ENCODE measurements at places on chromosomes 5 and 9.

GRCh38 chr9:7210854-7211637 is 453.3 kb downstream of the KDM4C start:
- peak; percentile 27 for DNase-seq

GRCh38 chr5:6674886-6675285 is 38.3 kb upstream of the TENT4A start:
- DNase-seq, result no peak

GRCh38 chr9:77773381-77773780 is 125.3 kb upstream of the GNA14 start:
- DNase-seq, result no peak

DNA sequence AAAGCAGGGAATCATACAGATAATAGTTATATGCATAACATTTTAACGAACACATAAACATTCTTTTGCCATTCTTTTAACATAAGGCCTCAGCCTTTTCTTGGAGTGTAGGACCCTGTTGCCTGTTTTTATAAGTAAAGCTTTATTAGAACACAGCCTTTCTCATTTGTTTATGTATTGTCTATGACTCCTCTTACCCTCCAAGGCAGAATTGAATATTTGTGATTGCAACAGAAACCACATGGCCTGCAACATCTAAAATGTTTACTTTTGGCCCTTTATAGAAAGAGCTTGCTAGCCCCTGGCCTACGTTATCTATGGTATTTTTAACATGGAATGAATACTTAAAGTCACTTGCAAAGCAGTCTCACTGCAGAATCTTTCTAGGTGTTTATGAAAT is 2.6 kb downstream of the SLC31A1 start:
- DNase-seq, result no peak

DNA sequence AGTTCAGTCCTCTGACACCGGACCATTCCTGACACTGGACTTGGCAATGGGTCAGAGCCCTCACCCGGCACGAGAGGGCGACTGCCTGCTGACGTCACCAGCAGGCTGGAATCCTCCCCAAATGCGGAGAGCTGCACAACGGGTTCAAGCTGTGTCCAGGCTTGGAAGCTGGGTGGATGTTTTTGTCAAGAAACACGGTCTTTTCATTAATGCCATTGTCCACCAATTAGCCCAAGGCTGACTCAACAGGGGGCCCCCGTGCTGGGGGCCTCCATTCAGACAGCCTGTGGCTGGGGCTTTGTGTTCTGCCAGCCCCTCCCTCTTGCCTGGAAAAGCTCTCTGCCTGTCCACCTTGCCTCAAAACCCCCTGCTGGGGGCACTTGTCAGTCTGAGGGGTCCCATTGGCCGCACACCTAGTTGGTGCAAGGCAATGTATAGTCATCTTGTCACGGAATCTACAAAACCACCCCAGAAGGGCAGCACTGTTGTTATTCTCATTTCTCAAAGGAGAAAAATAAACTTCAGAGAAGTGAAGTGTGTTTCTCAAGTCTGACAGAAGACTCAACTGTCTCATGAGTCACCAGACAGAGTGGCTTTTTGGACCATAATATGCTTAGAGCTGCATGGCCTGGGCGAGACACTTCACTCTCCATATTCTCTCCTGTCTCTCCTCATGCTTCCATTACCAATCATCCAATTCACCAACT is 24.6 kb downstream of the NDUFA8 start:
- no peak for DNase-seq

GRCh38 chr9:33415501-33416038 is 13.2 kb upstream of the AQP7 start:
- no peak for DNase-seq

GRCh38 chr5:178461004-178461730 is 129.0 kb downstream of the COL23A1 start:
- DNase-seq, result no peak

DNA sequence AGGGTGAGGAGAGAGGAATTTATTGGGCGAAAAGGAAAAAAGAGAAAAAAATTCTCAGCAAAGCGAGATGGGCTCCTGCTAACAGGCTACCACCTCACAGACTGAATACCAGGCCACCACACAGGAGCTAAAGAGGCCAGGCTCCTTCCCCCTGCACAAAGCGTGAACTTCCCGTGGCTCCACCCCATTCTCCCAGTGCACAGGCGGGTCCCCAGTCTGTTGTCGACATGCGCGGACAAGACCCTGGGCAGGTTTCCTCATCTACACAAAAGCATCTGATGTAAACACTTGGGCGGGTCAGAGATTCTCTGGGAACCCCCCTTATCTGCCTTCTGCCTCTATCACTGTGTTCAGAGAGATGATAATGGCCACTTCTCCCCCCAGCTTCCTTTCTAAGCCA is 34.2 kb downstream of the IL31RA start:
- DNase-seq, result no peak

DNA sequence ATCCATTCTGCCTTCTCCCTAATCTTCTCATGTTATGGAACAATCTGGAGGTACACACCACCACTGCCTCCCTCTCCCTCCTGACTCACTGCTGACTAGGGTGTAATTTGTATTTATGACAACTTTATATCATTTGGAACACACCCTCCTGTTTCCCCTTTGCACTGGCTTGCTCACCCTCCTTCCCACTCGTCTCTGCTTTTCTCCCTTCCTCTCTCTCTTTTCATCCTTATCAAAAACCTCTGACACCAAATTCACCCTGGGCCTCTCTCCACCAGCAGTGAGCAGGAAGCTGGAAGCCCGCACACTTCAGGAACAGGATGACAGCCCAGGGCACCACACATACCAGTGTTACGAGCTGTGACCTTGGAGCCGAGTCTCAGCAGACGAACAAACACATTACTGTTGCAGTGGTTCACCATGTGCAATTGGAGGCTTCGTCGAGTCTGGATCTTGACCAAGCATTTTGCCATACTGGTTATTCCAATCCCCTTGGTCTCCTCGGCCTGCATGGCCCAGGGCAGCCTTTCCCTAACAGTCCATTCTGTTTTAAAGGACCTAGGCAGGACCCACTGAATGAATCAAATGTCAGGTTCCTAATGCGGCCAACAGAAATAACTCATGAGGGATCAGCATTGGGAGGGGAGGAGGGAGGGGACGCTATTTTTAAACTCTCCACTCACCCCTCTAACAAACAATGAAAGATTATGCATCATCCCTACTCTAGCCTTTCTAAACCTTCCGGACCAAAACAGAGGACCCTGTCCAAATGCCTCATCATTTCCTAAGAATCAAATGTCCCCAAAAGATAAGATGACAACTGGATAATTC is 203.9 kb upstream of the RASEF start:
- DNase-seq, result no peak

- no peak for DNase-seq
These were observed 28.7 kb downstream of the DYNC2I2 start for GRCh38 chr9:128627906-128628305.

DNA sequence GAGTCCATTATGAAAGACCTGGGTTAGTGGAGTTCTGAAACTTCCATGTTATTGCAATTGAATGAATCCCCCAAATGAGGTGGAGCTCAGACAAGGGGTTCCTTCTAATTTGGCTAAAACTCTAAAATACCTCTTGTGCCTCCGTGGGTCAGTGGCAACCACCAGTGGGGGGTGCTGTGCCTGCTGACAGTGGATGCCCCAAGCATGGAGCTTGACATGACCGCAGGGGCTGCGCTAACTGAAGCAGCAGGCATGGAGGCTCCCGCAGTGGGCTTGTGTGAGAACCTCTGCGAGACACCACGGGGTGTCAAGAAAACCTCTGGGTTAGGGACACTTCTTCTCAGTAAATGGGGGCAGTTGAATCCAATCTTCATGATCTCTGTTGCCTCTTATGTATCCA is 200.5 kb downstream of the DRD1 start:
- no peak for DNase-seq

- DNase-seq, result no peak
These were observed 35.6 kb upstream of the HAND1 start for GRCh38 chr5:154513669-154514084.

DNA sequence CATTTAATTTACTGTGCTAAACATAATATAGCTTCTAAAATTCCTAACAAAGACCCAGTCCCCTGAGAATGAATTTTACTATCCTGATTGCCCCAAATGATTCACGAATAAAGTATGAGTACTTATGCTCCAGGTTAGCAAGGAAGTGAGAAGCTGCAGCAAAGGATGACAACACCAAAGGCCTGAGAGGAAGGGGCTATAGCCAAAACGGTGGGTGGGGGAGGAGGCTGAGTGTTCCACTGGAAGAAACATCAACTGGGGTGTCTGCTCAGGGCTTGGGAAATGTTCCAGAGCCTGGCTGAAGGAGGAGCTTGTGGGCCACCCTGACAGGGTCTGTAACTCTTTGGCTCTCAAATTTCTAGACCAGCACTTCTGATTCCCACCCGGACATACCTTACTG is 157.3 kb downstream of the ADAMTS12 start:
- no peak for DNase-seq

GRCh38 chr5:104045987-104046386 is 483.4 kb upstream of the NUDT12 start:
- DNase-seq, result no peak

DNA sequence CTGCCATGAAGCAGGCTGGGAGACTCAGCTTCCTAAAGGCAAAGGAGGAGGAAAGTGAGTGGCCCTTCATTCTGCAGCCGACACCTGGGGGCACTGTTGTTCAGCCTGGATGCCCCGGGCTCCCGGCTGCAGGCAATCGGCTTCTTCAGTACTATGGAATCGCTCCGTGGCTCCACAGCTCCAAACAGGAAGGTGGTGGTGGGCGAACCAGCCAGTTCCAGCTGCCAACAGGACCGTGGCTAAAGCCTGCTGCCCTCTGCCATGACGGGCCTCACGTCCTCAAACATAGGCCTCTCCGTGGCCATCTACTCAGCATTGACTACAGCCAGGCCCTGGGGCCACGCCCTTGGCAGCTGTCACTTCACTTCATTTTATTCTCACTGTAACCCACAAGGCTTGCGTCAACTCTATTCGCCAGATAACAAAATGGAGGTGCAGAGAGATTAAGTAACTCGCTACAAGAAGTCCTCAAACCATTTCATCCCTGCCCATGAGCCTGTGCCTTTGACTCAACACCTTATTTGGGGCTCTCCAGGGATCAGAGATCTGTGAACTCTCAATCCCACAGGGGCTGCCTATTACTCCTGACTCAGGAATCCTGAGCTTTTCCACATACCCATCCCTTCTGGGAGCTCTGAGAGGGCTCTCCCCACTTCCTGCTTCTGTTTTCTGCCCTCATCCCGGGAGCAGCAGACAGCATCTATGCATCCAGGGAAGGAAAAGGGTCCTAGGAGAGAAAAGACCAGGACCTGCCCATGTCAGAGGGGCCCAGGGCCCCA is 38.0 kb downstream of the PAX5 start:
- no peak for DNase-seq

GRCh38 chr9:87766697-87767096 is 40.8 kb downstream of the CTSL start:
- DNase-seq, result no peak

- DNase-seq, result no peak
These were observed 27.2 kb downstream of the MAML1 start for GRCh38 chr5:179759581-179760551.

GRCh38 chr5:82164977-82165713 is 113.0 kb downstream of the RPS23 start:
- DNase-seq, result no peak

GRCh38 chr5:181042722-181043121 is 2.7 kb downstream of the BTNL9 start:
- DNase-seq, result no peak

- DNase-seq, result no peak
These were observed 28.1 kb downstream of the PPIP5K2 start for GRCh38 chr5:103148213-103148612.

- DNase-seq, result no peak
These were observed 55.9 kb downstream of the RASGEF1C start for GRCh38 chr5:180153099-180153498.

DNA sequence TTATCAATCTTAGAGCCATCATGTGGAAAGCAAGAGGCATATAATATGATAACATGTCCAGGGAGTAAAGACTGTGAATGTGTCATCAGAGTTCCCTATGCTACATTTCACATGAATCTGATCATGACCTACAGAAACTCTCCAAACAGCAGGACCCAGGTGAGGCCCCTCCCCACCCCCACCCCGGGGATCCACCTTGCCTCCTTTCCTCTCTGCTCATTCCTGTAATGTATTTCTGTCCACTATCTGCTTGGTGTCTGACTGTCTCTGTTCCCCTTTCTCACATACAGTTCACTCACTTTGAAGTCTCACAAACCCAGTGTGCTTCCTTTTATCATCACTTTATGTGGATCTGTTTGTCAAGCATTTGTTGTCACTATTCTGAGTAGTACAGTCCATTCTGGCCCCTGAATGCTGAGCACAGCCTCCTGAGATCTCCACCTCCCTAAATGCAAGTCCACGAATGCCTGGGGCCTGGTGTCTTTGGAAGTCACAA is 76.4 kb upstream of the SMARCA2 start:
- DNase-seq, result no peak

- no peak for DNase-seq
These were observed 565.5 kb downstream of the ZNF608 start for GRCh38 chr5:124180875-124181461.

- no peak for DNase-seq
These were observed 6.0 kb upstream of the PRRT1B start for GRCh38 chr9:131539223-131539923.

DNA sequence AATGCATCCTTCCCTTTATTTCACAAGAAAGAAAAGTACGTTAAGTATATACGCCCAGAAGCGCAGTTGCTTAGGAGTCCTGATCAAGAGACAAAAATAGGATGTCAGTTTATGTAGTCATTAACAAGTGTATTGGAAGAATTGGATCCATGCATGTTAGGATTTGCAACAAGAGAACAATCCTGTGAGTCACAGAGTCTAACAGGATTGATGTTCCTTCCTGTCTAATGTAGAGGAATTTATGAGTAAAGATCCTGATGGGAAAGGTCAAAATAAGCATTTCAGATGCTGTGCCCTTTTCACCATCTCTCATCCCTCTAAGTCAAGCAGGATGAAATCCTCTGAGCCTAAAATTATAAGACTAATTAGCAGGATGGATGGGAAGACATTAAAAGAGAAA is 406.0 kb upstream of the GRIA1 start:
- no peak for DNase-seq

DNA sequence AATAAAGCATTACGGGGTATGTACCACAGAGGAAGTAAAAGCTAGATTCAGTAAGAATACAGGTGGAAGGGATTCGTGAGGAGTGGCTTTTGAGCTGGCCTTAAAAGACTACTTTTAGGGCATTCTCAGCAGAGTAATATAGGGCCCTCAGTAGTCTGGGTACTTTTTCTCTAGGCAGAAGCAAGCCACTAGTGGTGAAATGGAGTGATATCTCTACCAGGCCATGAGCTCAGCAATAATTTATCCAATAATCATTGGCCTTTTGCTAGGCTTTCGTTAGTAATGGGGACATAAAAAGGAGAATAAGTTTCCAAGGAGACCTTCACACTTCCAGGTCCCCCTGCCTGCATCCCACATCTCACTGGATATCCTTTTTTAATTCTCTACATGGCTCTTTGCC is 1.7 kb downstream of the POLR3G start:
- no peak for DNase-seq

DNA sequence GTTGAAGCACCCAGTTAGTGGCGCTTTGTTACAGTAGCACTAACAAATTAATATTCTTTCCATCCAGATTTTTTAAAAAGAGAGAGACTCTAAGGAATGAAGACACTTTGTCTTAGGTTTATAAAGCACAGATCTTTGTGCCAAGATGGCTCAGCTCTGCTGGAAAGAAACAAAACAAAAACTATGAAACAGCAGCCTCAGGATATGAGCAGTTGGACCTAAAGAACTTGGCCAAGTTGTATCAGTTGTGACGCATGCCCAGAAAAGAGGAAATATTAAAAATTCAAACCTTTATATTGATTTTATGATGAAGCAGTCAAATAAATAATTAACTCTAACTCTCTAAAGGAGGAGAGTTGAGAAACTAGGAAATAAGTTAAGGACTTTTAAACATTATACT is 427.2 kb downstream of the SPOCK1 start:
- no peak for DNase-seq
